Fibroblast of lung (primary cell): ENCODE measurements at places on chromosomes 5 and 9. TPM values are rescaled to one million over a fixed set of nuclear protein-coding genes. Genes with fewer than 3 reads are reported as not detected.

The IFNA4 gene
- not detected in 2 replicates for total RNA-seq

The CKMT2 gene
- total RNA-seq: 8.0 and 19.3 TPM in 2 replicates

The NMUR2 gene
- total RNA-seq: not detected in 2 replicates

The NCBP1 gene
- total RNA-seq: 36.5 and 42.9 TPM in 2 replicates

The KDM4C gene
- total RNA-seq: 29.3 and 39.0 TPM in 2 replicates

The RANBP3L gene
- total RNA-seq: under 0.01 TPM in 1 of 2 replicates, not detected in the other

The SLC38A9 gene
- 46.2 and 49.7 TPM in 2 replicates for total RNA-seq

The ZFP37 gene
- 2.8 and 5.1 TPM in 2 replicates for total RNA-seq

The OR1Q1 gene
- not detected in 2 replicates for total RNA-seq

The ELOVL7 gene
- total RNA-seq: under 0.01 and 0.26 TPM in 2 replicates

The FOXD4L4 gene
- 0.26 TPM in 1 of 2 replicates, not detected in the other for total RNA-seq

The CDH6 gene
- total RNA-seq: 9.8 and 10.4 TPM in 2 replicates

The ENTREP1 gene
- under 0.01 TPM in 1 of 2 replicates, not detected in the other for total RNA-seq

The PCDHGA5 gene
- total RNA-seq: 1.5 and 2.6 TPM in 2 replicates

The SPINK14 gene
- not detected in 2 replicates for total RNA-seq

The DMGDH gene
- total RNA-seq: 7.7 and 7.9 TPM in 2 replicates

The OR1J2 gene
- 0.26 and 0.33 TPM in 2 replicates for total RNA-seq

The IL7R gene
- total RNA-seq: 10.3 and 67.9 TPM in 2 replicates

The PRELID2 gene
- 26.5 and 27.9 TPM in 2 replicates for total RNA-seq

The C5orf34 gene
- total RNA-seq: 2.6 and 4.1 TPM in 2 replicates

The TAF11L10 gene
- not detected in 2 replicates for total RNA-seq

The ARL10 gene
- 9.8 and 11.1 TPM in 2 replicates for total RNA-seq

The FAM151B gene
- 3.9 and 4.8 TPM in 2 replicates for total RNA-seq

The RHOBTB3 gene
- 222 and 337 TPM in 2 replicates for total RNA-seq

The GARIN3 gene
- not detected in 2 replicates for total RNA-seq

The ANKRD20A1 gene
- total RNA-seq: under 0.01 TPM in 1 of 2 replicates, not detected in the other

The ADCY2 gene
- total RNA-seq: under 0.01 and 0.26 TPM in 2 replicates

The SMIM3 gene
- 34.9 and 59.9 TPM in 2 replicates for total RNA-seq

The FBN2 gene
- 9.0 and 80.1 TPM in 2 replicates for total RNA-seq

The SPTAN1 gene
- total RNA-seq: 229 and 518 TPM in 2 replicates

The STPG3 gene
- not detected in 2 replicates for total RNA-seq

The NKD2 gene
- under 0.01 and 0.26 TPM in 2 replicates for total RNA-seq

The CDC20B gene
- total RNA-seq: under 0.01 TPM in 1 of 2 replicates, not detected in the other

The FRRS1L gene
- total RNA-seq: 0.17 and 0.26 TPM in 2 replicates

The PDZD2 gene
- total RNA-seq: under 0.01 and 0.33 TPM in 2 replicates

The FOXD4L3 gene
- total RNA-seq: under 0.01 TPM in 1 of 2 replicates, not detected in the other

The ADAMTS2 gene
- total RNA-seq: 16.2 and 27.0 TPM in 2 replicates

The ST8SIA4 gene
- total RNA-seq: 0.26 and 0.33 TPM in 2 replicates

The FAM81B gene
- total RNA-seq: not detected in 2 replicates

The TRIM32 gene
- total RNA-seq: 18.5 and 23.8 TPM in 2 replicates

The WDR31 gene
- 3.1 and 4.0 TPM in 2 replicates for total RNA-seq

The TMEFF1 gene
- 1.8 and 2.5 TPM in 2 replicates for total RNA-seq

The SLC36A3 gene
- total RNA-seq: not detected in 2 replicates

The PCDHA6 gene
- 0.51 and 3.6 TPM in 2 replicates for total RNA-seq

The OR13D1 gene
- not detected in 2 replicates for total RNA-seq

The HTR1A gene
- total RNA-seq: not detected in 2 replicates

The RNF180 gene
- total RNA-seq: 2.6 and 2.8 TPM in 2 replicates

The NREP gene
- 56.8 and 86.0 TPM in 2 replicates for total RNA-seq

The CDH9 gene
- total RNA-seq: not detected in 2 replicates

The MYOZ3 gene
- 0.33 and 0.77 TPM in 2 replicates for total RNA-seq
